ENCODE measurements at places on chromosomes 7 and 10. TPM values are rescaled to one million over a fixed set of nuclear protein-coding genes. Genes with fewer than 3 reads are reported as not detected.

CALHM1 gene
- not detected for total RNA-seq

NOM1 gene
- 14.5 TPM for total RNA-seq

EN2 gene
- not detected for total RNA-seq

LAMTOR4 gene
- total RNA-seq, result 224 TPM

CD36 gene
- 9.4 TPM for total RNA-seq

LBX1 gene
- total RNA-seq, result not detected

TNKS2 gene
- total RNA-seq, result 25.4 TPM

ARMH3 gene
- total RNA-seq, result 6.1 TPM

TSPAN33 gene
- total RNA-seq, result 0.13 TPM

ZNF716 gene
- total RNA-seq, result not detected

PON3 gene
- not detected for total RNA-seq

RBM48 gene
- total RNA-seq, result 6.8 TPM
